AG04450 (cell line): ENCODE measurements at places on chromosomes 2 and 18.

GRCh38 chr2:60459851-60460250 lies 93.6 kb downstream of the BCL11A start:
- no peak for DNase-seq

- no peak for DNase-seq
Observed at GRCh38 chr2:24009680-24010476, at the start of gene MFSD2B. Gene MFSD2B (plus strand): TSS chr2:24010085. CDS start chr2:24010097, 12 bp downstream.

DNA sequence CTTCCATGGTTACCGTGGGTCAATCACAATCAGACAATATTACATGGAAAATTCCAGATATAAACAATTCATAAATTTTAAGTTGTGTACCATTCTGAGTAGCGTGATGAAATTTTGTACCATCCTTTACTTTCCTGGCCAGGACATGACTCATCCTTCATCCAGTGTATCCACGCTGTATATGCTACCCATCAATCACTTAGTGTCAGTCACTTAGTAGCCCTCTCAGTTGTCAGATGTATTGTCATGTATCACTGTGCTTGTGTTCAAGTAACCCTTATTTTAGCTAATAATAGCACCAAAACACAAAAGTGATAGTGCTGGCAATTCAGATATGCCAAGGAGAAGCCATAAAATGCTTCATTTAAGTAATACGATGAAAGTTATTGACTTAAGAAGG lies 282.6 kb downstream of the CPS1 start:
- DNase-seq: no peak

- DNase-seq: no peak
Observed at GRCh38 chr2:69731147-69731970, 10.6 kb upstream of the ANXA4 start.

DNA sequence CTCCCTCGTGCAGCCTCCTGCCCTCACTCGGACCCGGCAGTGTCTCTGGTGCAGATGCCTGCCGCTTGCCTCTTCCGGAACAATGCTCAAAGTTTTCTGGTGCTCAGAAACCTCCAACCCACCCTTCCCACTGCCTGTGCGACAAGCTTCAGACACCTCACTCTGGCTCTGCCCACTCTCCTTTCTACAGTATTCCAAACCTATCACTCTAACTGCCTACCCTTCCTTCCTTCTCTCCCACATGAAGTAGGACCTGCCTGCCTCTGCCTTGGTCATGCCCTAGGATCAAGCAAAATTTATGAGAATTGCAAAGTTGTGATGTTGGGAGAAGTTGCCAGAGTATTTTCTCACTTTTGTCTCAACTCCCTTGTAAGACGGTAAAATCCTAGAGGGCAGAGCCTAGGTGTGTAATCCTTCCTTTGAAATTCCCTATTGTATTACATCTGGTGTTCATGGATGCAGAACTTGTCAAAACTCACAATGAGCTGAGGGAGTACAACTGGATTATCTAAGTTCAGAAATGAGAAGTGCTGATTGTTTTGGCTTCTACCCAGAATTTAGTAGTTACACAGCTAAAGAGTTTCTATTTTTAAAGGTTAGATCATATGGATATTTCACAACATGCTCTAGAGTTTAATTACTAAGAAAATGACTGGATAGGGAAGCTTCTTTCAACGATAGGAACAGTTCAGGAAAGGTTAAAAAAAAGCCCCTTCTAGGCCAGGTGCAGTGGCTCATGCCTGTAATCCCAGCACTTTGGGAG lies 7.2 kb downstream of the NPC1 start:
- no peak for DNase-seq
